ENCODE measurements at places on chromosomes 5 and 9.

GRCh38 chr5:177430140-177430951 lies 3.9 kb downstream of the GRK6 start:
- no peak for DNase-seq

DNA sequence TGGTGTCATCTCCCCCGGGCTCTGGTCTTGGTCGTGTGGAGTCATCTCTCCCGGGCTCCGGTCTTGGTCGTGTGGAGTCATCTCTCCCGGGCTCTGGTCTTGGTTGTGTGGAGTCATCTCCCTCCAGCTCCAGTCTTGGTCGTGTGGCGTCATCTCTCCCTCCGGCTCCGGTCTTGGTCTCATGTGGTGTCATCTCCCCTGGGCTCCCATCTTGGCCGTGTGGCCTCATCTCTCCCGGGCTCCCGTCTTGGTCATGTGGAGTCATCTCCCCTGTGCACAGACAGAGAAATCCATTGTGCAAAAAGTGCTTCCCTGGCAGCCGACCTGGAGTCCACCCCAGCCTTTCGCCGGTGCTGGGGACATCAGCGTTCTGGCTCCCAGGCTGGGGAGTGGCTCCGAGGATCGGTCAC lies 91.1 kb upstream of the CACNA1B start:
- no peak for DNase-seq

DNA sequence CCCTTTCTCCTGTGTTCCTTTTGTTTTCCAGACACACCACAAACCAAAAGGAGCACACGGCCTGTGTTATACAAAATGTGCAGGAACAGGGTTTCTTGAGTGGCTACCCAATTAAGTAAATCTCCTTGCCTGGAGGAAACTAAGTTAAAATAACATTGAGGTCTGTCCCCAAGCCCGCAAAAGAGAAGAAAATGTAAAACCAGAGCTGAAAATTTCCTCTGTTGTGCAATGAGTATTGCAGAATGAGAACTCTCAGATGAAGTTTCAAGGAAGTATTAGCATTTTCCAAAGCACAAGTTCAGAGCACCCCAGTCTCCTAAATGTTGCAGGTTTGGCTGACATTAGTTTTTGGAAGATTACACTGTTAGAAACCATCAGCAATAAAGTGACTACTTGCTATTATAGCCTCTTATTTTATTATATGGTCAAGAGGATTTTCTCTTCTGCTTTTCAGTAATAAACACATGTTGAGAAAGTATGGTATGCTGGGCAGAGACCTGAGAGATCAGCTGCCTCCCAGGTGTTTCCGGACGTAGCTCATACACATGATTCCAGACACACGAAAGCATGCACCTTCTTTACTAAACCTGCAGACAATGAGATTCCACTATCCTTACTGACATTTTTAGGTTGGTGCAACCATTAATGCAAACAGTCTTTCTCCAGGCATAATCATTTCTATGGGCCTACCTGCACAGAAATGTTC lies 161.3 kb downstream of the SNCAIP start:
- no peak for DNase-seq

- DNase-seq = no peak
Measured at GRCh38 chr5:172504701-172505402, 50.5 kb upstream of the SH3PXD2B start.

DNA sequence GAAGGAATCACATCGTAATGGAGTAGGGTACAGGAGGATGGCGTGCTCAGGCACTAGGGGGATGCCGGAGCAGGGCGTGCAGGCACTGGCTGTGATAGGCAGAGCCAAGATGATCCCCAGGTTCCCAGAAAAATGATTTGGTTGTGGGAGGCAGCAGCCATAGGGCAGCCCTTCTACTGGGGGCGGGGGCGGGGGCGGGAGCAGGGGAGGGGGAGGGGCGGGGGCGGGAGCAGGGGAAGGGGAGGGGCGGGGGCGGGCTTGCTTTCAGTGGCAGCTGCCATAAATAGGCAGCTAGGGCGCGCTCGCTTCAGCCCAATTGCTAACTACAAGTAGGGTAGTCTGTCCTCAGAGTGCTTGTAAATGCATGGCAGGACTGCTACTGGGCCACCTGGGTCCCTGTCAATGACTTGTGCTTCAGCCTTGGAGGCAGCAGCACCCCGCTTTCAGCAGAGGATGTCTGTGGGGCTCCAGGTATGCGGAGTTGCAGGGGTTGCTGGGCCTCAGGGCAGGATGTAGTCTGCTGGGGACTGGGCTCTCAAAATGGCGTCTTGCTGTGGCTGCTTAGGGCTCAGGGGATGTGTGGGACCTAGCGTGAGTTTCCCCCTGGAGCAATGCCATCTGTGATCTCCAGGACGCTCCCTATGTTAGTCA lies 354.3 kb downstream of the RAB3C start:
- DNase-seq = no peak

All from H54 (cell line).